Activated naive CD8-positive, alpha-beta T cell treated with anti-CD3 and anti-CD28 coated beads, Interleukin-2, amount 10 ng/mL, durations not matched to agents 7 days and 5 days (primary cell): ENCODE measurements at places on chromosomes 16 and 17. TPM values are rescaled to one million over a fixed set of nuclear protein-coding genes. Genes with fewer than 3 reads are reported as not detected.
A peak's percentile ranks its signal among the peaks of the same experiment; 100 is the strongest.

DNA sequence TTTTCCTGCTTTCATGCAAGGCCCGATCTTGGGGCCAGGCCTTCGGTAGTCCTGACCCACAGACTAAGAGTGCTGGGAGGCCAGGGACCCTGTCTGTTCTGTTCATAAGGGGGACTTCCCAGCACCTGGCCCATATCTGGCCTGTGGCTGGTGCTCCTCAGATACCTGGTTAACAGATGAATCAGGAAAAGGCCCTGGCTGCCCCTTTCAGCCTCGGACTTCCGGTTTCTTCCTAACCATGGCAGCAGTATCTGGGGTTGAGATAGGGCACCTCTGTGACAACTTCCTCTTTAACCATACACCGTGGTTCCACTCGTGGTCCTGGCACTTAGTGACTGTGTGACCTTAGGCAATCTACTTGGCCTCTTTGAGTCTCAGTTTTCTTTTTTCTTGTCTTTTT, 18.4 kb downstream of the PLCG2 start:
- DNase-seq, result no peak

DNA sequence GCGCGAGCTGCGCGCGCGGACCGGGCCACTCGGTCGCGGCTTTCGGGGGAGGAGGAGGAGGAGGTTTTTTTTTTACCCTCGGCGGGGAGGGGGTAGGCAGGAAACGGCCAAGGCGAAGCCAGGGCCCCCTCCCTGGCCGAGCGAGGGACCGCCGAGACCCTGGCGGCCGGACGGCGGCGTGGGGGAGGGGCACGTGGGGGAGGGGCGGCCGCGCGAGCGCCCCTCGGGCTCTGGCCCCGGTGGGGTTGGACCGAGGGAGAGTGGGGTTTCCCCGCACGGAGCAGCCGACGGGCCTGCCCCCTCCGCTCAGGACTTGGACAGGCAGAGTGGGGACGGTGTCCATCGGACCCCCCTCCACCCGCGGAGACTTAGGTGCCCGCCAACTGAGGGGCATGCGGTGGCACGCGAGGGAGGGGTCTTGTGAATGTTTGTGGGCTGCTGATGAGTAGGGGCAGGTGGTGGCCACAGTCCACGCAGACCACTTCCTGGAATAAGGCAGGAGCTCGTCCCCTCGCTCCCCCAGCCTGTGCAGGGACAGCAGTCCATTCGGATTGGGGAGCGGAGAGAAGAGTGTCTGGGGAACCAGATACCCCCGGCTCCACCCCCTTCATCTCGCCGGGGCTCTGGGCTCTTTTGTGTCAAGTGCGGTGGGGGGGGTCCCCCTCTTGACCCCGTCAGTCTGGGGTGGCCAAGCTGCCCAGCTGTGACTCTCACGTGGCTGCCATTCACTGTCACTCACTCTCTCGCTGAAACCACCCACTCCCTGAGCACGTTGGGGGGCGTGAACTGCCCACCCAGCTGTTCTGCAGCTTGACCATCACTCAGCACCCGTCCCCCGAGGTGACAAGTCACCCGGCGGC, 3.0 kb upstream of the CHD3 start:
- peak; percentile 75 for DNase-seq

DNA sequence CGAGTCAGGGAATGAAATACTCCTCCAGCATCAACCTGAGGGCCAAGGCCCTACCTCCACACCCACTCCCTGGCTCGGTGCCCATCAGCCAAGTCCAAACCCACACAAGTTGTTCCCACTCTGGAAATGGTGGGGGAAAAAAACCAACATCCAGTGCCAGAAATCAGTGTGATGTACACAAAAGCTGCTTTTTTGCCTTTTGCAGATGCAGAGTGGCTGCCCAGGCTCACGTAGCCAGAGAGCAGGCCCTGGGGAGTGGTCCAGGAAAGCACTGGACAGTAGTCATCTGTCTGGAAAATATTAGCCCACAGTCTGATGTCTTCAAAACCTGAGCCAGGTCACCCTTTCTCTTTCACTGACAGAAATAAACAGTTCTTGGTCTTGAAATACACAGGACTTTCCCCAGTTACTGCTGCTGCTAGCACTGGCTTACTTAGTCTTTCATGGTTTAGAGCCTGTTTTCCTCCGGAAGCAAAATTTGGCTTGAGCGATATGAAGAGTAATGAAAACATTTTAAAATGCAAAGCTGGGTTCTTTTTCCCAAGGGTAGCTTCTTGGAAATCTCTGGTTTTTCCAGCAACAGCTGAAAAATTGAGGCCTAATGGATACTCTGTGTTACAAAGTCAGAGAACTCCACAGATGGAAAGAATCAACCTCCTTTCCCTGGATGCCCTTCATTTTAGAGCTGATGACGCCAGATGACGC, 18.2 kb upstream of the NOS2 start:
- no peak for DNase-seq

DNA sequence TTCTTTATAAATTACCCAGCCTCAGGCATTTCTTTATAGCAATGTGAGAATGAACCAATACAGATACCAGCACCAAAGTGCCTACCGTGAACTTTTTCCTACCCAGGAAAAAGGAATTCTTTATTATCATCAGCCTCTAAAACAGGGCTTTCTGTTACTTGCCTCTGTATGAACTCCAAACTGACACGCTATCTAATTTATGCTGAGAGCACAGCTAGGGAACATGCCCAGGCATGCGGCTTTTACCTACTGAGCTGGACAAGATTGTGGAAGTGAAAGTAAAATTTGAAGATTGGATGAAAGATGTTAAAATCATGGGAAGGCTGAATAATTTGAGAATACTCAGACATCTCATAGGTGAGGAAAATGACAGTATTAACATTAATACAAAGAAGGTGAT, 24.4 kb upstream of the ADCY9 start:
- no peak for DNase-seq

The TMEM98 gene
- total RNA-seq, result not detected

GRCh38 chr16:78599271-78599670, 499.8 kb downstream of the WWOX start:
- no peak for DNase-seq

GRCh38 chr17:30541802-30542201, 64.6 kb downstream of the GOSR1 start:
- DNase-seq, result no peak

The AOC3 gene
- total RNA-seq, result 0.86 TPM

GRCh38 chr17:7704601-7705268, at the start of gene EFNB3:
EFNB3 (plus strand) TSS chr17:7705202; CDS start chr17:7705599, 397 bp downstream.
- DNase-seq, result no peak

- no peak for DNase-seq
Measured at GRCh38 chr16:1779741-1780676, 2.4 kb downstream of the SPSB3 start.

DNA sequence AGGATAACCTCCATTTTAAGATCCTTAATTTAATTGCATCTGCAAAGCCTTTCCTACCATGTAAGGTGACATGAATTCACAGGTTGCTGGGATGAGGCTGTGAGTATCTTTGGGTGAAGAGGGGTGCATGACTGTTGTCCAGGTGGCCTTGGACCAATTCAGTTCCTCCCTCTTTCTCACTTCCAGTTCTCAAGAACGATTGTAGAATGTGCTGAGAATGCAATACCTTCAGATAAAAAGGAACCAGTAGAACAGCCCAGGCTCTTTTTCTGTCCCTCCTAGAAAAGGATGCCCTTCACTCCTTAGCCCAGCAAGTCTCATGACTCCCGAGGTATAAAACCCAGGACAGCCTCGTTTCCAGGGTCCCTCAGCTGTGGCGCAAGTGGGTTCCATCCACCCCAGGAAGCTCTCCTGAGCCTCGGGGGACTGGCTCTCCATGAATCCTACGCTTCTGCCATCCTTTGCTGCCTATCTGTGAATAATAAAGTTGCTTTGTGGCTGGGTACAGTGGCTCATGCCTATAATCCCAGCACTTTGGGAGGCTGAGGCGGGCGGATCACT, 61.6 kb upstream of the FA2H start:
- no peak for DNase-seq

The ASB16 gene
- 0.19 TPM for total RNA-seq

GRCh38 chr16:648071-648780, 939 bp upstream of the WDR90 start:
- peak; percentile 59 for DNase-seq

The TP53TG3F gene
- total RNA-seq, result not detected

- DNase-seq, result no peak
Measured at GRCh38 chr16:25690552-25691143, 1.1 kb upstream of the HS3ST4 start.

- DNase-seq, result no peak
Measured at GRCh38 chr17:50331085-50331791, 14.7 kb upstream of the XYLT2 start.

GRCh38 chr16:55136356-55137150, 187.4 kb upstream of the IRX6 start:
- no peak for DNase-seq

DNA sequence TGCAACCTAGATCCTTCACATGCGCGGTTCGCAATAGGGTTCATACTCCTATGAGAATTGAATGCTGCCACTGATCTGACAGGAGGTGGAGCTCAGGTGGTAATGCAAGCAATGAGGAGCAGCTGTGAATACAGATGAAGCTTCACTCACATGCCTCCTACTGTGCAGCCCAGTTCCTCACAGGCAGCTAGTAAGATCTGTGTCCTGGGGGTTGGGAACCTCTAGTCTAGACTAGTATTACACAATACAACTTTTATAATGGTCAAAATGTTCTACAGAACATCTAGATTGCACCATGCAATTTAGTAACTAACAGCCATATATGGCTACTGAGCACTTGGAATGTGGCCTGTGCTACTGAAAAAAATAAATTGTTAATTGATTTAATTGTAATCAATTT, 26.7 kb downstream of the ABCA5 start:
- no peak for DNase-seq

DNA sequence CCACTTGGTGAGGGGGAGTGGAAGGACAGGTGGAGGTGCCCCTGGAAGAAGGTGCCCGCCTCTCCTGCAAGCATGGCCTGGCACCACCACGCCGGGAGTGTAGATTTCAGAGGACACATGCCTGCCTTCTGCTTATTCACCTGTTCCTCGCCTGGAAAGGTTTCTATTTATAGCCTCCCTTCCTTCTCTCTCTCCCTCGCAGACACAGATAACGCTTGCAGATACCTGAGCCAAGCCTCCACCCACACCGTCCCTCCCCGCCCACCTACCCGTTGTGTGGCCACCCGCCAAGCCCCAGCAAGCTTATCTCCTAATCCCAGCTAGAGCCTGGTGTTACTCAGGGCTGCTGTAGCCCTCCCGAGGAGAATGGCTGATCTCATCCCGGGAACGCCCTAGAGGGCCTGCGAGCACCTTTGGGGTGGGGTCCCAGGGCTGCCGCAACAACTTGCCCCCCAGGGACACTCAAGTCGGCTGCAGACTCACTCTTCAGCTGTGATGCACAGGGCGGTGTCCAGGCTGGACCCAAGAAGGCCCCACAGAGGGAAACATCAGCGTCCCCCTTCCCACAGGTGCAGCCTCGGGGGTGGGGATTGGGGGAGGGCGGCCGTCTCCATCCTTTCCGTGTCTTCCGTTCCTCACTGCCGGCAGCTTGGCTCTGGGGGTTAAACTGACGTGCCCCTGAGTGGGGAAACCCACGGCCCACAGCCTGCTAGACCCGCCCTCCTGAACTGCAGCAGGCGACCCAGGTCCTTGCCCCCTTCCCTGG, 1.9 kb upstream of the SNAI3 start:
- no peak for DNase-seq

The RTN4RL1 gene
- 0.22 TPM for total RNA-seq

The EFNB3 gene
- not detected for total RNA-seq

GRCh38 chr17:33982909-33983308, 272.2 kb upstream of the CCL2 start:
- no peak for DNase-seq

- DNase-seq, result no peak
Measured at GRCh38 chr16:14344945-14345344, 273.8 kb downstream of the MRTFB start.

DNA sequence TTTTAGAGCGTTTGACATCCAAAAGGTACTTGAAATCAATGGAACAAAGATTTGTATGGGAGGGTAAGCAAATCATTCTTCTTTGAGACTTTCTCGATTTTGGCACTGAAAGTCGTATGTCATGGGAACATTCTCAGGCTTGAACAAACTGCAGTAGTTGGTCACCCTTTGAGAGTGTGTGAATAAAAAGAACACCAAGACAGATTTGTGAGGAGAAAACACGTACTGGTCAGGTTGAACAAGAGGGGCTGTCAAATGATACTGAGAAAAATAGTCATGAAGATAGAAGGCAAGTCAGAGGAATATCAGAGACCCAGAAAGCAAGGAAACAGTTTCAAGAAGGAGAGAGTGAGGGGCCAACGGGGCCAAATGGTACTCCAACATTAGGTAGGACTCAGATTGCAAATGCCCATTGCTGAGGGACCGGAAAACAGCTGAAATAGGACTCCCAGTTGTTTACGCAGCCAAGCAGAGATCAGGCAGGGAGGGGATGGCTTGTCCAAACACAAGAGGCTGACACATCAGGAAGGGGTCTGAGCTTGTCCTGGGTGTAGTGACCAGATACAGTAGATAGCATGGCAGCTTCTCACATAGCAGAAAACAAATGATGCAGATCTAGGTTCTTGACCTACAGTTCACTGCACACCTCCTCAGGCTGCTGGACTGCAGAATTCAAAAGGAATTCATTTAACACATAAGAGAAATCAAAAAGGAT, 74.5 kb upstream of the MYOCD start:
- DNase-seq, result no peak

DNA sequence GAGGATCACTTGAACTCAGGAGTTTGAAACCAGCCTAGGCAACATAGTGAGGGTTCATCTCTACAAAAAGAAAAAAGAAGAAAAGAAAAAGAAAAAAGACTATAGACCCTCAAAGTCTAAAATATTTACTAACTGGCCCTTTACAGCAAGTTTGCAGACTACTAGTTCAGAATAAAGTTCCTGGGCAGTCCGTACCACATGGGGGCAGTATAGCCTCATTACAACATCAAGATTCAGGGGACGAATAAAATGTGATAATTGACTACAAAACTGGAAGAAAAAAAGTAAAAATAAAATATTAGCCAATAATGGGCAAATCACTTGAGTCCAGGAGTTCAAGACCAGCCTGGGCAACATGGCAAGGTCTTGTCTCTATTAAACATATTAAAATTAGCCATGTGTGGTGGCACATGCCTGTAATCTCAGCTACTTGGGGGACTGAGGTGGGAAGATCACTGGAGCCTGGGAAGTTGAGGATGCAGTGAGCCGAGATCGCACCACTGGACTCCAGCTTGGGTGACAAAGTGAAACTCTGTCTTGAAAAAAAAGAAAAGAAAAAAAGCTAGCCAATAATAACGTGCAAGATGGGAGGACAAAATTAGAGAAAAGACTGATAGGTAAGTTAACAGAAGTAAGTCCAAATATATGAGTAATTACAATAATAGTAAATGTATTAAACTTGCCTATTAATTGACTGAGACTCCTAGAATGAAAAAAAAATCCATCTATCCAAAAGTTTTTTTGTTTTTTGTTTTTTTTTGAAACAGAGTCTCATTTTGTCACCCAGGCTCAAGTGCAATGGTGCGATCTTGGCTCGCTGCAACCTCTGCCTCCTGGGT, 129.4 kb upstream of the SEC14L1 start:
- no peak for DNase-seq
